ENCODE measurements at places on chromosomes 6 and 20.
A peak's percentile ranks its signal among the peaks of the same experiment; 100 is the strongest.

DNA sequence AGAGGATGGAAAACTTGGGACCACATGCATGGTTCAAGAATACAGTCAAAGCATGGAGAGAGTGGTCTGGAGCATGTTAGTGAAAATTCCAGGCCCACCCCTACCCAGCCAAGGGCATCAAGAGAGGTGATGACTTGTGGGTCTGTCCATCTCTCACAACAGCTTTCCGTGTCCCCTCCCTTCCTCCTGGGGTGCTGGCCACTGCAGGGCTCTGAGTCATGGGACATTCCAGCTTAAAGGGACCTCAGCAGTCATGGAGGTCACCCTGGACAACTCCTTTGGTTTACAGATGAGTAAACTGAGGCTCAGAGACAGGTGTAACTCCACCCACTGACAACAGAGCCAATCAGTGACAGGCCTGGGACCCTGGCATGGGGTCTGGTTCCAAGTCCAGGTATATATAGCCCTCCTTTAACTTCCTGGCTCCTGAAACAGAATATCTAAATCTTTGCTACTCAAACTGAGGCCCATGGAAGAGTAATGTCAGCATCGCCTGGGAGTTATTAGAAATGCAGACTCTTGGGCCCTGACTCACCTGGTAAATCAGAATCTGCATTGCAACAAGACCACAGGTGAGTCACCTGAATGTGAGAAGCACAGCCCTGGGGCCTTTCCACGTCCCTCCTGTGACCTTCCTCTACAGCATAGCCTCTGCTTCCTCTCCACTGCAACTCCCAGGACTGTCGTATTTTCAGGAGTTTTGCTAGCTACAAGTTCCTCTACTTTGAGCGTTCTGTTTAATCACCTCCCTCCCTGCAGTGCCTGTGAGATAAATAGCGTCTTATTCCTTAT, 170.2 kb downstream of the ZDHHC14 start:
- no peak for DNase-seq

DNA sequence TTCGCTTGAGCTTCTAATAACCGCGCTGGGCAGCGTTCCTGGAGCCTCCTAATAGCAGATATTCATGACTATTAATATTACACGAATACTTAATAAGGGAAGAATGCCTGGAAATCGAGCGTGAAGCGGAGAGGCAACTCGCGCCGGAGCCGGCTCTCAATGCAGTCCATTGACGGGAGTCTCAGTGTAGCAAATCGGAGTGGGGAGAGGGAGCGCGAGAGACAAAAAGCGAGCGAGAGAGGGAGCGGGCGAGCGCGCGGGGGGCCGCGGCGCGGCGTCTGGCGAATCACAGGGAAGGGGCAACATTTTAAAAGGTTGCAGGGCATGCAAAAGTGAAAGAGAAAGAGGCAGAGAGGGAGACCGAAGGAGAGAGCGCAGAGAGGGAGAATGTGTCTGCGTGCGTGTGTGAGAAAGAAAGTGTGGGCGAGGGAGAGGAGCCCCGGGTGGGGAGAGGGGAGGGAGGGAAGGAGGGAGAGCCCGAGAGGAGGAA, 2.9 kb downstream of the TFAP2A start:
- DNase-seq: peak; percentile 53

DNA sequence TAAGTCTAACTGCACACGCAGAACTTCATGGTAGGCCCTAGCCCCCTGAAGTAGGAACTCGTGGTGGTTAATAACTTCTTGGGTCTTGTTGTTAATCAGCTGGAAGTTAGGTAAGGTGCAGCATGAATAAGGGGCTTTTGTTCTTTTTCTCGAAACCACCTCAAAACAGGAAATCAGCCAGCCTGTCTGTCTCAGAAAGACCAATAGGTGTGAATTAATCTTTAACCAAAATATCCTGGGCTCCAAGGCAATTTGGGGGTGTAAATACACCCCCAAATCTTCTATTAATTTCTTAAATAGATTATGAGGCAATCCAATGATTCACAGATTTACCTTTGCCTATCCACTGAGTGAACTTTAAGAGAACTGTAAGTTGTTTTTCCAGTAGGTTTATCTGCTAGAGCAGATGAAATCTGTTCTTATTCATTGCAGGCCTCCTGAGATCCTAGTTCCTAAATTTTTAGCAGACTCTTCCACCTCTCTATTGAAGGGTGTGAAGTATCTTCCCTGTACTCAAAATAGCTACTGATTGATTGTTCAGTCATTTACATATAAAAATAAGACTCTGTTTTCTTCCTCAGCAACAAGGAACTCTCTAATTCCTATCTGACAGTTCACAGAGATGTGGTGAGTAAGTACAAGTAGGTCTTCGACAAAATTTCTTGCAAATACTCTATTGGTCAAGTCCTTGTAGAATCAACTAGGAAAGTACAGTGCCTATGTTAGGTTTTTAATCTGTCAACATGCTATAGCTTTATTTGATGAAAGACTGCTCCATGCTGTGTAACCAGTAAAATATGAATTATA, 427.1 kb upstream of the NOX3 start:
- no peak for DNase-seq

GRCh38 chr6:149229096-149229495, 88.4 kb upstream of the TAB2 start:
- DNase-seq: no peak

GRCh38 chr6:155693573-155694418, 238.2 kb upstream of the NOX3 start:
- no peak for DNase-seq

DNA sequence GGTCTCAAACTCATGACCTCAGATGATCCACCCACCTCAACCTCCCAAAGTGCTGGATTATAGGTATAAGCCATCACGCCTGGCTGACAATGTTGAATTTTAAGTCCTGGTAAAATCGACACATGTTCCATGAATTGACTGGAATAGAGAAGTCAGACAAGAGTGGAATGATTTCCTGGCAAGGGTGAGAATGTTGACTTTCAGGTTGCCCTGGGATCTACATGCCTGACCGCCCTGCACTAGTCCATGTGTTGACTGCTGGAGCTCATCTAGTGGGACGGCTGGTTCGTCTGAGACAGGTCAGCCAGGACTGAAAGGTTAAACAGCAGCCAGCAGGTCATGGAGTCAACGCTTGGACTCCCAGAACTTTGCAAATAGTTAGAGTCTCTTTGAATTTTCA, 88.8 kb downstream of the SASH1 start:
- DNase-seq: no peak

- DNase-seq: peak; percentile 79
These were observed 1.3 kb upstream of the TAF4 start for GRCh38 chr20:62066983-62067433.

DNA sequence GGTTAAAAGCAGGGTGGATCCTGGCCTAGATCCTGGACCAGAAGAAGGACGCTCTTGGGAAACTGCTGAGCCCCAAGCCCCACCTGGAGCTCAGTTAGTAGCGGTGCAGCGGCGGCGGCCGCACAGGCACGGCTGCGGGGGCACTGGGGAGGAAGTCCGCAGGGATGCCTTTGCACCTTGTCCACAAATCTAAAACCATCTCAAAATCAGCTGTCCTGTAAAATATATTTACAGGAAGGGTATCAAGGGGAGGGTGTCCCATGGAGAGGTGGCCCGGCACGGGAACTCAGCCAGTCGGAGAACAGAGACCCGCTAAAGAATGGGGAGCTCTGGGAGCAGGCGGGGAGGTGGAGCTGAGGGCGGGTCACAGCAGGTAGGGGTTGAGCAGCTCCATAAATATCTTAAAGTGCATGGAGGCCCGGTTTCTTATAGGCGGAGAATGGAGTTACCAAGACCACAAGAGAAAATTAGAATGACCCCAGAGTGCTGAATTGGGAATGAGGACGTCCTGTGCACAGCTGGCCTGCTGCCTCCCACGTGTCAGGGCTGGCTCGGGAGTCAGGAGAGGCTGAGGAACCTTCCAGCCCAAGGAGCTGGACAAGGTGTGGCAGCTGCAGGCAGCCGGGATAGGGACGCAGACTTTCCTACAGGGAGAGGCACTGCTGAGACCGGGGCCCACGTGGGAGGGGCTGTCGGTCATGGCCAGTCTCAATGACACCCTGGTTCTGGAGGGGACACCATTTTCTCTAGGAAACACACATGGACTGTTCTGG, 8.0 kb downstream of the MTG2 start:
- DNase-seq: no peak

DNA sequence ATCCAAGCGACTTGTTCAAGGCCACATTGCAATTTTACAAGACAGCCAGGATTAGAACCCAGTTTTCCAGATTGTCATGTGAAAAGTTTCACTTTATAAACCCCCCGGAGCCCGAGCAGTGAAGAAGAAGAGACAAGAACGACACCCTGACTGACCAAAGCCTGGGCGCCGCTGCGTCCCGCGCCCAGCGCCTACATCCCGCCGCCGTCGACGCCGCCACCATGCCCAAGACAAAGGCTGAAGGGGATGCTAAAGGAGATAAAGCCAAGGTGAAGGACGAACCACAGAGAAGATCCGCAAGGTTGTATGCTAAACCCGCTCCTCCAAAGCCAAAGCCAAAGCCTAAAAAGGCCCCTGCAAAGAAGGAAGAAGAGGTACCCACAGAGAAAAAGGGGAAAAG, 27.1 kb upstream of the GJA1 start:
- DNase-seq: no peak

GRCh38 chr6:137805622-137806021, 61.4 kb upstream of the TNFAIP3 start:
- no peak for DNase-seq

DNA sequence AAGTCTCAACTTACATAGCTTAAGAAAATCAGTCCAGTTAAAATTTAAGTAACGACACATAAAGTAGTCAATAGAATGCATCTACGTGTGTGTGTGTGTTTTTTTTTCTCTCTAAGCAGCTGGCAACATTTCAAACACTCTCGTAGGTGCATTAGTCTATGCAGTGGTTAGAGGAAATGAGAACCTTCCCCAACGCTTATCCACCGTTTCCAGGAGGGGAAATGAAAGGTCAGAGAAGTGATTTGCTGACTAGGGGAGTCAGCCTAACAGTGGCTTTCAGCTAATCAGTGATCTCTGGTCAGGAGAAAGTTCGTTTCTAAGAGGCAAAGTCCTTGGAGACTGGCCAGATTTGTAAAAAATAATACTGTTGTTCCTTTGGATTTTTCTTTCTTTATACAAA, 806.6 kb downstream of the C6orf118 start:
- DNase-seq: no peak

- DNase-seq: no peak
These were observed 598.9 kb downstream of the RFPL4B start for GRCh38 chr6:112946051-112946450.

- DNase-seq: no peak
These were observed 56.9 kb downstream of the BMP5 start for GRCh38 chr6:55818482-55818881.

DNA sequence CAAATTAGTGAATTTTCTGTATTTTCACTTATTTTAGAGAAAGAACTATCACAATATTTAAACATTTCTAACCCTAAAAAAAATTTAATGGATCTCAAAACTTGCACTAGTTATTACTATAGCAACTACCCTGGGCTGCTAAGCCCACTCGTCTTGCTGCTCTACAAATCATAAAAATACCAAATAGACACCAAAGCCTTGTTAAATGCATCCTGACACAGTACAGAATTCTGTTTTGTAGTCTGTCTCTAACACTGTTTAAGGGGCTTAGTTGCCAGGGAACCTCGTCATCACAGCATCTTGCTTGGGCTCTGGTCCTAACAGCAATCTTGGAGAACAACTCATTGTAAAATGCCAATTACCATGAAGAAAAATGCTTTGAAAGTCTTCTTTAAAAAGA, 56.9 kb upstream of the MBOAT1 start:
- DNase-seq: no peak

Measured in Peyer's patch (tissue), 4 donors.